ENCODE measurements at places on chromosomes 13 and 19. TPM values are rescaled to one million over a fixed set of nuclear protein-coding genes. Genes with fewer than 3 reads are reported as not detected.

The CLDND2 gene
- 1.1 TPM for total RNA-seq

DNA sequence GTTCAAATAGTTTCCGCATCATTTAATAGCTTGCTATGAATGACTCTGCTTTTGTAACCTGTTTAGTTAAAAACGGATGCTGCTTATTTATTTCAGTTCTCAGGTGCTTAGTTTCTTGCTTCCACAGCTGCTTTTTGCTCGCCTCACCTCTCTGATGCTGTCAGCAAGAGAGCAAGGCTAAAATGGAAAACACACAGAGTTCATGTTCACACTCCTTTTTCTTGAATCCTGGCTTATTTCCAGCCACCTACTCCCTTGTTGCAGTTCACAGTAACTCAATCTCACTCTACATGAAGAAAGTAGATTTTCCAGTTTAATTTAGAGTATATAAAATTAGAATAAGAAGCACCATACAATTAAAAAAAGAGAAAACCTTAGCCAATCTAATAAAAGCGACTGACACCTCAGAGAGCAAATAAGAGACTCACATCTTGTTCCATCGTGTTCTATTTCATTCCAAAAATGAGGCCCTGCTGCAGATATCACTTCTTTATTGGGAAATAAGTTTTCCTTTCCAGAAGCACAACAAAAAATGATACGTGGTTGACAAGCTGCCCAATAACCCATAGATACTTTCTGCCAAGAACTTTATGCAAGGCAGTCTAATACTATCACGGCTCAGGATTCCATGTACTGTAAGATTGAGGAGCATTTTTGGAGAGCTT lies 326.1 kb upstream of the SLITRK1 start:
- DNase-seq = no peak

DNA sequence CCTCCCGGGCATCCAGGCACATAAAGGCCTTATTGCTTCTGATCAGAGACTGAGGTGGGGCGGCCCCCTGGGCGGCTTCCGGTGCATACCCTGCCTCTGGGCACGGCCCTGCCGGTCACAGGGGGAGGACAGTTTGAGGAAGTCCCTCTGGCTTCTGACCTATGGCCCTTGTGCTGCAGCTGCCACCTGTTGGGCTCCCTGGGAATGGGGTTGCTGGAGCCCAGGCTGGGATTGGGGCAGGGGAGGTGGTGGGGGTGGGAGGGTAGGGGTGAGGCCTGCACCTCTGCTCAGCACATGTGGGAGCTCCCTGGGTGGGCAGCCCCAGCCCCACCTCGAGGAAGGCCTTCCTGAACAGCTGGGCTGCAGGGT lies 10.7 kb downstream of the ANO8 start:
- no peak for DNase-seq

- DNase-seq = no peak
Observed at GRCh38 chr13:81682081-81682630, 1341.2 kb upstream of the SPRY2 start.

GRCh38 chr13:46296115-46296822 lies 84.5 kb downstream of the LRRC63 start:
- no peak for DNase-seq

DNA sequence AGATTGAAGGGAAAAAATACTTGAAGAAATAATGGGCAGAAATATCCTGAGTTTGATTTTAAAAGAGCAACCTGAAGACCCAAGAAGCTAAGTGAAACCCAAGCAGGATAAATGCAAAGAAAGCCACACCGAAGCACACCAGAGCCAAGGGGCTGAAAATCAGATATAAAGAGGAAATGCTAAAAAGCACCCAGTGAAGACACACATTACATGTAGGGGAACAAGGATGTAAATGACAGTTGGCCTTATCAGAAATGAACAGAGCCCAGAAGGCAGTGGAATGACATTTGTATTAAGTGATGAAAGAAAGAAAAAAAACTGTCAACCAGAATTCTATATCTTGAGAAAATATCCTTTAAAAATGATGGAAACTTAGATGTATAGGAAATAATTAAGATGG lies 139.1 kb downstream of the SLC7A1 start:
- DNase-seq = no peak

GRCh38 chr13:76917095-76917494 lies 30.9 kb upstream of the KCTD12 start:
- DNase-seq = no peak

All from HepG2 (cell line).